H4 (cell line): ENCODE measurements at places on chromosomes 2 and 18.

- no peak for DNase-seq
Observed at GRCh38 chr2:111647359-111647758, 236.6 kb downstream of the ANAPC1 start.

DNA sequence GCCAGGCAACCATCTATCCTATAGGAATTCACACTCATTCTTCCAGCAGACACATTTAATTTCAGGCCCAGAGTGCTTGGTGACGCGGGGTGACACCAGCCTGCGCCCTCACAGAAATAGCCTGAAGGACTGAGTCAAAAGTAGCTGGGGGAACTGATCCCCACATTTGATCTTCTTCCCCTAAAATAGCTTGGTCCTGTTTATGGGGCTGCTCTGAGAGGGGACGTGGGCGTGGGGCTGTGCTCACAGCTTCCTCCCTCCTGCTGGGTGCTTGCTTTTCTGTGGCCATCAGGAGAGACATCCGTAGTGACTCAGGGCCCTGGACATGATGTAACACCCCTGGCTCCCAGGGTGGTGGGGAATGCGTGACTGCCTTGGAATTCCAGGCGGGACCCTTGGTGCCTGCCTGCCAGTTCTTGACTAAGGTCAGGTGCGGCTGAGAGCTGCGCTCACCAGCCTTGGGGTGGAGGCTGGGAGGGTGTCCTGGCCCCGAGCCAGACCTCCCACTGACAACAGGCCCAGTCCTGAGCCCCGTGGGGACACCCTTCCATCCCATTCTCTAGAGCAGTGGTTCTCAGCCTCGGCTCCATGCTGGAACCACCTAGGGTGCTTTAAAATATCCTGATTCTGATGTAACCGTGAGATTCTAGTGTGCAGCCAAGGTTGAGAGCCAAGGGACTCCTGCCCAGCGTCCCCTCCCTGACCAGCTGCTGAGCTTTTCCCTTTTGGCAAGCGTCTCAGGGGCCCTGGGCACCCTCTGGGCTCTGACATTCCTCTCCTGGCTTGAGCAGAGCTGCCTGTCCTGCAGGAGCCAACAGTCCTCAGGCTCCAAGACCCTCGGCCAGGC lies 47.4 kb upstream of the SMAD7 start:
- peak; percentile 97 for DNase-seq

DNA sequence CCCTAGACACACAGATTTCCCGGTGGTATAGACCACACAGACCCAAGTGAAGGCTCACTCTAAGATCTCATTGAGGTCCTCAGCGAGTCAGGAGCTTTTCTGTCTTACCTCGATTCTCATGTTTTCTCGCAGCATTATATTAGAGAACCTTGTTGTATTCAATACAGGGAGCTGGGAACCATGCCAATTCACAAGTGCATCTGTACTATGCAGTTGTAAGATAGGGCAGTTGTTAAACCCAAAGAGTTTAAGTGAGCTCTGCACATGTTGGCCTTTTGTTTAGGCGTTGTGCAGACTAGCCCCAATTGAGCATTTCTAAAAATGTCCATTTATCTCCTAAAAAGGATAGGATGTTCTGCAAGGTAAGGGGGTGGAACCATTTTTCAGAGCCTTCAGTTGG lies 59.6 kb downstream of the FEZ2 start:
- no peak for DNase-seq

DNA sequence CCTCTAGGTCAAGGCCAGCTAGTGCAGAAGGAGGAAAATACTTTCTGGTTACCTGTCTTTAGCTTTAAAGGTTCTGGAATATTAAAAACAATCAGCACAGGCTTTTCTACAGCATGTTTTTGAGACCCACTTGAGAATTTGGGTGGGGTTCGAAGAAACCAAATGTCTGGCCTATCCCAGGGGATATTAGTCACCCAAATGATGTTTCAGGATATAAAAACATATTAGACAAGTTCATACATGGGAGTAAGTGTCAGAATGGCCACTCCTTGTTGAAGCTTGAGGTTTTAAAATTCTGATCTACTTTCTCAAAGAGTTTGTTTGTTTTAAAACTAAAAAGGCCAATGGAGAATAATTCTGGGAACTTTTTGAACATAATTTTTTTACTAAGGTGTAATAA lies 158.6 kb upstream of the DLX2 start:
- DNase-seq = no peak

DNA sequence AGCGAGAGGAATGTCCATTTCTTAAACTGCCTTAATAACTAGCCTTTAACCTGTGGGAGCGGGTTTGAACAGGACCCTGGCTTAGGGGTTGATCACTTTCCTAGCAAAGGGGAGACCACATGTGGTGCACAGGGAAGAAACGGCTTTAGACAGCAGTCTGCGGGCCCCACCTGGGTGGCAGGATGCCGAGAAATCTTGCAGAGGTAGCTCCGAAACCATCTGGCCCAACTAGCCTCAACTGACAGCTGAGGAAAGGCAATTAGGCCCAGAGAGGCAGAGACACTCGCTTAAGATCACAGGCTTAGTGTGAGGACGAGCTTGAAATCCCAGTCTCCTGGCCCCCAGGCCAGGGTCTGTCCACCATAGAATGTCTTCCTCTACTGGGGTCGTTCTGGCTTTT lies 89.8 kb downstream of the MRO start:
- DNase-seq = no peak

DNA sequence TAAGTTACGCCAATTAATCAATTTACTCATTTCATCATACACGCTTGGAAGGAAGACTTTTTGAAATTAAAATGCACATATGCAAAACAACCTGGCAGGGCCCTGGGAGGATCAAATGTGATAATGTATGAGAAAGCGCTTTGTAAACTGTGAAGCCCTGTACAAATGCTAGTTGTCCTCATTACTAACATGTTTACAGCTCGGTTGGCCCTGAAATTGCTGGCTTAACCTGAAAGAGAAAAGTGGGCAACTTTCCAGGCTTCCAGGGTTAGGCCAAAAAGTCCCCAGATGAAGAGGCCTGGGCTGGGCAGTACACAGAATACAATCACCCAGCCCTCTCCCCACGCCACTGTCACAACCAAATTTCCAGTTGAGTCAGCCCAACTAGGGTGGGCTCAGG lies 60.2 kb downstream of the DNMT3A start:
- no peak for DNase-seq

DNA sequence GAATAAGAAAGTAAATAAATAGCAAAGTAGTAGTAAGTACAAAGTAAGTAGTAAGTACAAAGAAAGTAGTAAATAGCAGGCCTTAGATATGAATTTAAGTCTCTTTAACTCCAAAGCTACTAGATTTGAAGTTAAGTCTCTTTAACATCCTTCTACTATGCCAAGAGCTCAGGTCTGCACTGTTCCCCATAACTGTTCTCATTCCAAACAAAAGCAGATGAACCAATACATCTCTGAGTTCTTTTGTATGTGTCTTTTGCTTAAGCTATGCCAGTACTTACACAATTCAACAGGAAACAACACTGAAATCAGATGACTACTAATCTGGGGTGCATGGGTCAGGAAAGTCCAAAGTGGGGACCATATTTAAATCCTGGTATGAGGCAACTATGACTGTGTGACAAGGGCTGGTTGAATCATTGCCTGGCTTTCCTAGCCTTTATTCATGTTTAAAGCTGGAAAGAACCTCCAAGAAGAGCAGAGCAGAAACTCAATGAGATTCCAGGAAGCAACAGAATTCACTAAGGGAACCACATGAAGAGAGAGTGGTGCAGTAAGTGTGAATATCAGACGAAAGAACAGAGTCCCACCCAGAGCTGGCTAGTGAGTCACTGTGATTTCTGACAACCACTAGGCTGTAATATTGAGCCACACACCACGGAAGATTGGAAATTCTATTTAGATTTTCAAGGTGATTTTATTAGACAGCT lies 51.0 kb upstream of the CYP26B1 start:
- peak; percentile 33 for DNase-seq

DNA sequence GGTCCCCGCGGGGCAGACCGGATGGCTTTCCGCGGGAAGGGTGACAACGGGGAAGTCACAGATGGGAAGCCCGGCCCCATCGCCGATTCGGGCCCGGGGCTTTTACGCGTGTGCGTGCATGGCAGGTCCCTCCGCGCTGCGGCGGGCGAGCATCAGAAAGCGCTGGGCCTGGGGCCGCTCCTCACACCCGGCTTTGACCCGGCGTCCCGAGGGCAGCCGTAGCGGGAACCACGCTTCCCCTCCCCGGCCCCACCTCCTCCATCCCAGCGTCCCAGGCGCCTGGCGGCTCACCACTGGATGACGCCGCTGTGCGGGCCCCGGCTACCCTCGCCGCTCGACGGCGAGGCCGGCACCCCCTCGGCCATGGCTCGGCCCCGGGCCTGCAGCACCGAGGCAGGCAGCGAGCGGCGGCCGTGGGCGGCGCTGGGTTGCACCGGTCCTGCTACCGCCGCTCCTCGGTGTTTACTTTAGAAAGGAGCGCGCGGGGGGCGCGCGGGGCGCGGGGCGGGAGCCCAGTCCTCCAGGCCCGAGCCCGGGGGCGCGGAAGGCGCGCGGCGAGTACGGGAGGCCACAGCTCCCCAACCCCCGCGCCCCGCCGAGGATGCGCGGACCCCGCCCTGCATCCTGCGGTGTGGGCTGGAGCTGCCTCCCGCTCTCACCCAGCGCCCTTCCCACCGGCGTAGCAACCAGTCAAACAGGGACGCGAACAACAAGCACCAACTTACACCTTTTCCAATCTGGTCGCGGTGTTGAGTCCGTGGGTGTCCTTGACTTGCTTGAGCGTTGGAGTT lies 806 bp downstream of the RFX8 start:
- no peak for DNase-seq

DNA sequence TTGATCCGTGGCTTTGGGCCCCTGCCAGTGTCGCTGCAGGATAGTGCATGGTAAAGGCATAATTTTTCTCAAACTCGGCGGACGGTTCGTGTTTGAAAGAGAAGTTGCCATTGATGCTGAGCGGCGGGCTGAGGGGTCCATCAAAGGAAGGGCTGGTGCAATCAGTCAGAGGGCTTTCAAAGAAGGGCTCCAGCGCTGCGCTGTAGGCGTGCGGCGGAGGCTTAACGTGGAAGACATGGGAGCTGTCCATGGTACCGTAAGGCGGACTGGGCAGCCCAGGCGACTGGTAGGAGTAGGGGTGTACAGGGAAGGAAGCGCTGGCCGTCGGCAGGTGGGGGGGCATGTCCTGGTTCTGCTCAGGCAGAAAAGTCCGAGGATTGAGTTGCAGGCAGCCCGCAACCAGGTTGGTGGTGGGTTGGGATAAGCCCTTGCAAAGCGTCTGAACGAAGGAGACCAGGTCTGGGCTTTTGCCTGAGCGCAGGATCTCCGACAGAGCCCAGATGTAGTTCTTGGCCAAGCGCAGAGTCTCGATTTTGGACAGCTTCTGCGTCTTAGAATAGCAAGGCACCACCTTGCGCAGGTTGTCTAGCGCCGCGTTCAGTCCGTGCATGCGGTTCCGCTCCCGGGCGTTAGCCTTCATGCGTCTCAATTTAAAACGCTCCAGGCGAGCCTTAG lies 2.3 kb downstream of the NEUROD1 start:
- DNase-seq = no peak

GRCh38 chr2:25414781-25415180 lies 73.1 kb upstream of the DNMT3A start:
- DNase-seq = no peak

DNA sequence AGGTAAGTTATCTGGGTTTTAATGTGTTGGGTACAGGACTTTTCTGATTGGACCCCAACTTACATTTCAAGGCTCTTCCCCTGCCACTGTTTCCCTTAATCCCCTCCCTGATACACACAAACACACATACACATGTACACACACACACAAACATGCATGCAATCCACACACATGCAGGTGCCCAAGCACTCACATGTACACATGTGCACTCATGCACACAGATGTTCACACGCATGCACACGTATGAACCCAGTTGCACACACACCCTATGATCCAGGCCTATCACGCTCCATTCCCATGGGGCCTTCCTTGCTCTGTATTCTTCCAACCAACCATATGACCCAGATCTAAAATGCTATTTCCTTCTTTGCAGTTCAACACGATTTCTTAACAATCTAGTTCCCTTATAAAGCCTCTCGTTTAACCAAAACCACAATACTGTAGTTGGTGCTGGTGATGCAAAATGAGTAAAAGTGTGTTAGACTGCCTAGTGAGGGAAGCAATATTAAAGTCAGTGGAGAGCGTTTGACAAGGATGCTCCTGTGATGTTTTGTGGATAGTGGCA lies 11.1 kb downstream of the SERPINB8 start:
- DNase-seq = no peak

DNA sequence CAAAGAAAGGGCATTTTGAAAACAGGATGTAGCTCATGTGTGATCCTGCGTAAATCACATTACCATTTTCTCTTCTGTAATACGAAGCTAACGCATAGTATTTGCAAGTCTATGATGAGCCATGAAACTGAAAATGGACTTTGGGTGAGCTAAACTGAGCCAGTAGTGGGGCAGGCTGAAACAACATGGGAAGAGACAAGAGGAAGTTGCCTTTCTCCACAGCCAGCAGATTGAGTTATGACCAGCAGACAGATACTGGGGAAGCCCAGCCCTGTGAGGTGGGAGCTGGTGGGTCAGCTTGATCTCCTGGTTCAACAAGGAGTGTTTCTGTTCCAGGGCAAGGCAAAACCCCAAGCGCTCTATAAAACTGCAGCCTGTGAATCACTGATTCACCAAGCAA lies 11.8 kb downstream of the CYRIA start:
- DNase-seq = no peak

DNA sequence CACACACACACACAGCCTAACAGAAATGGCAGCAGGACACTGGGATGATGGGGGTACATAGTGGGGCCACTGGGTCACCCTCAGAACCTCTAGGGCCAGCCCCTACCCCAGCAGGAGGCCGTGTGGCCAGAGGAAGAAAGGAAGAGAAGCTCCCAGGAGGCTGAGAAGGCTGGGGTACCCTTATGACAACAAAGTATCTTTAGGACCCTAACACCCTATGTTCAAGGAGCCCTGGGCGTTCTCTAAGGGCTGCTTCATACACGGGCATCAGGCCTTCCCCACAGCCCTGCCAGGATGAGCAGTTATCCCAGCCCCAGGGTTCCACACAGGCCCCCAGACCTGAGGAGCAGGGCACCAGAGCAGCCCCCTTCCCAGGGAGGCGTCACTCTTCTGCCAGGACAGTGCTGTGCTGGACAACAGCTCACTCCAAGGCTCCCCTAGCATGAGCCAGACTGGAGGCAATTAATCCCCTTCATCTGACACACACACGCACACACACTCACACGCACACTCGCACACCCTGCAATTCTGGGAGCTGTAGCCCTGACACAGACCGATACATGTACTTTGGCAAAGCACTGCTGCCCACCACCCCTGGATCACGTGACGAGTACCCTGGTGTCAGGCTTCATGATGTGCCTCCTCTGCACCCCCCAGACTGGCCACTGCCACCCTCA lies 163.6 kb downstream of the TNS1 start:
- no peak for DNase-seq

DNA sequence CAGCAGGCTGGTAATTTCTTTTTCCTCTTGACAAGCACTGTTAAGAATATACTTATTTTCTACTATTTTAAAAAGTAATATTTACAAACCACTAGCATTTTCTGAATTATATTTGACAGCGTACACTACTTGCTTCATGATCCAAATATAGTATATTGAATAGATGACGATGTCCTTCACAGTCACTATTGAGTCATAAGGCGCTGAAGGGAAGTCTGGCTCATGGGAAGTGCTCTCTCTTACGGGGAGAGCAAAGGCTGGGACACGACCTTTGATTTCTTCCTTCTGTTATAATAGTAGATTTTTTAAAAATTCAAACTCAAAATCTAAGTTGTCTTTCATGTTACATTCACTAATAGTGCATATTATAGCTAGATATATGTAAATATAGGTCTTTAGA lies 357.1 kb downstream of the SOCS6 start:
- no peak for DNase-seq
